ENCODE measurements at places on chromosomes 11 and 22.

GRCh38 chr22:24695060-24695459, 79.5 kb downstream of the PIWIL3 start:
- DNase-seq = no peak

- no peak for DNase-seq
Observed at GRCh38 chr11:44733877-44734276, 7.1 kb downstream of the TSPAN18 start.

DNA sequence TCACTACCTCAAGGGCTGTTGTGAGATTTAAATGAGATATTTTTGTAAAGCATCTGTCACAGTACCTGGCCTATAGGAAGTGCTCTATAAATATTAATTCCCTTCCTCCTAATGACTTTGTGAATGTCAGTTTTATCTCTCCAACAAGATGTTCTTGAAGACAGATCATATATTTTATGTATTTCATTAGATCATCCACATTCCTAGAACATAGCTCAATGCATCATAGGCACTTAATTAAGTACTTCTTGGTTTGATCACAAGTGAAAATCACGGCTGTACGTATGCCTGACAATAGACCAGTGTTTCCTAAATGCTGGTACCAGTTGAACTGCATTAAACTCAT, 49.9 kb downstream of the RAB30 start:
- no peak for DNase-seq

- no peak for DNase-seq
Observed at GRCh38 chr22:36760786-36761185, 15.1 kb downstream of the IFT27 start.

GRCh38 chr11:128905345-128906184, 14.4 kb downstream of the KCNJ5 start:
- DNase-seq = no peak

DNA sequence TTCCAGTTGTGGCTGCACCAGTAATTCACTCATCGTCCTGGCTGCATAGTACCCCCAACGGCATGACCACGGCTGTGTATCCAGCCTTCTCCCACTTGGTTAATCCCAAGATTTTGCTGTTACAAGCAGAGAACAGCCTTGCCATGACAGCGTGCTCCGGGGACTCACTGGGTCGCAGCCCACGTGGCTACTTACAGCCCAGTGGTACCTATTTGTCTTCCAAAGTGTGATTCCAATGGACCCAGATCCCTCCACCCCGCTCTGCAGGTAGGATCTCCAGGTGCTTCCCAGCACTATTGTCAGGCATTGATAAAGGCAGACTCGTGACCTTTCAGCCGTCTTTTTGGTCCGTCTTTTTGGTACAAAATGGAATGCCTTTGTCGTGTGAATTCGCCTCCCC, 119.0 kb upstream of the FGF3 start:
- DNase-seq = no peak

DNA sequence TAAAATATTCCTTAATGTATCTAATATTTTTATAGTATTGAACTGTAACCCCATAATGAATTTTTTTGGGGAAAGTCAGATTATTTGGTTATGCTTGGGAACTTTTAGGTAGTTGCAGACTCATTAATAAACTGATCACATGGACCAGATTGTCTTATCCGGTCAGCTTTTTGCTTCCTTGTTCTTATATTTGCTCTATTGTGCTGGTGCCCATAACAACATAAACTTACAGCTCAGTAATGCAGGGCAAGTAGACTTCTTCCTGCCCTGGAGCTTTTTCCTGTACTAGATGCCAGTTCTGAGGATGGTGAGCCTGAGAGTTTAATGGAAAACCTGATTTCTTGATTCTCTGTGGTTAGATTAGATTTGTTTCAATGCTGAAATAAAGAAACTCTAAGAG, 53.2 kb downstream of the MTMR3 start:
- DNase-seq = no peak

DNA sequence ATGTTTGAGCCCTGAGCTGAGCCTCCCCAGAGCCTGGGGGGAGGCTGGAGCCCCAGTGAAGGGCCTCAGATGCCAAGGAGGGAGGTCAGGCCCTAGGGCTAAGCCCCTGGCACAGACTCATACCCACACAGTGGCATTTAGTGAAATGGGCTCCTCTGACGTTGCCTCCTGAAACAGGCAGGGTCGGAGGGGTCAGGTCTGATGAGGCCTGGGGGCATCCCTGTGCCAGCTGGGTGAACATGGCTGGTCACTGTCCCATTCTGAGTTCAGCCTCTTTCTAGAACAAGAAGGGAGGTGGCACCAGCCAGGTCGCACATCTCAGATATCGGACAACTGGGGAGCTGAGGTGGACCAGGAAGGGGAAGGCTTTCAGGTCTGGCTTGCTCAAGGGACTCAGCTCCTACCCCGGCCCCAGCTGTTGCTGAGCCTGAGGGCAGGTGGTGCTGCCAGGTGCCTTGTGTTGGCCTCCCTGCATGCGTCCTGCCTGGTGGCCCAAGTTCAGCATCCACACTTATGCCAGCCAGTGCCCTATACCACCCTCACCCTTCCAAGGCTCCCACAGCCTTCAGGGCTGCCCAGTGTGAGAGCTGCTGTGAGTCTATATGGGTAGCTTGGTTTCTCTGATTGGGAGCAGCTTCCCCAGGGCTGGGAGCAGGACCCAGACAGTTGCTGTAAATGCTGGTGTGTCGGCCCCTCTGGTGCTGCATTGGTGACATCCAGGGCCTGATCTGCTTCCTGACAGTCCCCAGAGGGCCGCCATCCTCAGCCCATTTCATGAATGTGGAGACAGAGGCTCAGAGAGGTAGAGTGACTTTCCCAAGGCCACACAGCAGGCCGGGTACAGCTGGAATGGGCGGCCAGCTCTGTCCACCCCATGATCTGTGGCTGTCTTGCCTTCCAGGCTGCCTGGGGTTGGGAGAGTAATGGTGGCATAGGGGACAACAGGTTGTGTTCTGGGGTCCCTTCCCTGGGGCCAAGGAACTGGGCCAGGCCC, 32.8 kb upstream of the PPARA start:
- no peak for DNase-seq

- peak; percentile 9 for DNase-seq
Observed at GRCh38 chr11:75100314-75100713, 3.6 kb upstream of the OR2AT4 start.

DNA sequence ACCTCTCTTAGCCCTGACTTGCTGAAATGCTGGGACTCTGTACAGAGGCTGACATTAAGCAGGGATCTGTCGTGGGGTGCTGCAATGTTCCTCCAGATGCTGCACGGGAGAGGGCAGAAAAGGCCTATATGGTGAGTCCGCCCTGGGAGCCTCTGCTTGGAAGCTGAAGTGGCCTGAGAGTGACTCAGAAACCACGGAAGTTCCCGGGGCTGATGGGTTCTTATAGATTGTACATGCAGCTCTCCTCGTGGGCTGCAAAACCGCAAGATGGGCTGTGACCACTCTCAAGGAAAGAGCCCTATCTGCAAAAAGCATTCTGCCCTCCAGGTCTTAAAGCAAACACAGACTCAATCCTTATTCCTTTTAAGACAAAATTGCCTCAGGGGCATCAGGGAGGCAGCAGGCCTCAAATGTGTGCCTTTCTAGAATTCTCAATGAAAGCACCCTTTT, 5.8 kb upstream of the SLC43A3 start:
- no peak for DNase-seq

GRCh38 chr11:61951484-61952135, 1.5 kb downstream of the BEST1 start:
- DNase-seq = no peak

- no peak for DNase-seq
Observed at GRCh38 chr22:46079861-46080821, 70.2 kb upstream of the PPARA start.

DNA sequence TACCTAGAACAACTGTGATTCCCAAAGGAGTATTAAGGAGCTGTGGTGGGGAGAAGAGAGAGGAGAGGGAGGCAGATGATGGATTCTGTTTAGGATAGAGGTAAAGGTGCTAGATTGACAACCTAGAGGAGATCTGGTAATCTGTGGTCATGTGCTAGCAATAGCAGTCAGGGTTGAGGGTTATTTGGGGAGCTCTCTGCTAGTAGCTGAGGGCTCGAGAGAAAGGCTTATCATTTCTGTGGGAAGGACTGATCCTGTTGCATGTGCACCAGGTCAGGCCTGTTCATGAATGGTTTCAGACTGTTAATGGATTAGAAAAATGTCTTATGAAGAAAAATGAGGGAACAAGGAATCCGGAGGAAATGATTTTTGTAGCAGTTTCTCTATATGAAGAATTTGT, 63.2 kb downstream of the MTMR3 start:
- no peak for DNase-seq

GRCh38 chr11:63761188-63761587, 7.4 kb downstream of the ZFTA start:
- no peak for DNase-seq

DNA sequence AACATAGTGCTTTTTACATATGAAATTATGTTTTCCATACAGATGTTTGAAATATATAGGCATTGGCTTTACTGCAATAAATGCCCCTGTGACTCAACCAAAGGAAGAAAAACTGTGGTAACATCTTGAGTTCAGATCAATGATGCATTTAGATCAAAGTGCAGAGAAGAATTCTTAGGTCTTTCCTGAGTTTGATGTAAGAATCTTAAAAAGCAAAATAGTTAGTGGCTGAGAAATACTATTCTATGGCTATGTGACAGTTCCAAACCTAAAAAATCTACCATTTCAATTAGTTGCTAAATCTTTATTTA, 93.7 kb downstream of the SOX6 start:
- no peak for DNase-seq

DNA sequence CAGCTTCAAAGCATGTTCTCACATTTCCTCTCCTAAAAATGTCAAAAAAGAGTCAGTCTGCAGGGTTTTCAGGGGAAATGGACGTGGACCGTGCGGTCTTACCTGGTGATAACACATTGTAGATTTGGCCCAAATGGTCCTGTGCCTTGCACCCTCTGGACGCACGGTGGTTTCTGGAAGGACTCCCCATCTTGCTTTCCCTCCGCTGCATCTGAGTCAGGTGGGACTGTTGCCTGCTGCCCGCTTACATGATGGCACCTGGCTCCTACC, 1290.1 kb downstream of the TBC1D22A start:
- DNase-seq = no peak

DNA sequence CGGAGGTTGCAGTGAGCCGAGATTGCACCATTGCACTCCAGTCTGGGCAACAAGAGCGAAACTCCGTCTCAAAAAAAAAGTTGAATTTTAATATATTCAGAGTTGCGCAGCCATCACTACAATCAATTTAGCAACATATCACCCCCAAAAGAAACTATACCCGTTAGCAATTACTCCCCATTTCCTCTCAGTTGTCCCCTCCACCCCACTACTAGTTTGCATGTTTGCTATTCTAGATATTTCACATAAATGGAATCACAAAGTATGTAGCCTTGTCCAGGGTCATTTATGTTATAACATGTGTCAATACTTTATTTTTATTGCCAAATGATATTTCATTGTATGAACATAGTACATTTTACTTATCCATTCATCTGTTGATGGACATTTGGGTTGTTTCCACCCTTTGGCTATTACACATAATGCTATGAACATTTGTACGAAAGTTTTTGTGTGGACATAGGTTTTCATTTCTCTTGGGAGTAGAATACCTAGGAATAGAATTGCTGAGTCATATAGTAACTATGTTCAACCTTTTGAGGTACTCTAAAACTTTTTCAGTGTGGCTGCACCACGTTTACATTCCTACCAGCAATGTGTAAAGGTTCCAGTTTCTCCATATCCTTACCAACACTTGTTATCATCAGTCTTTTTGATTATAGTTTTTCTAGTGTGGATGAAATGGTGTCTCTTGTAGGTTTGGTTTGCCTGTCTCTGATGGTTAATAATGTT, 2.2 kb downstream of the ZNF143 start:
- DNase-seq = no peak

DNA sequence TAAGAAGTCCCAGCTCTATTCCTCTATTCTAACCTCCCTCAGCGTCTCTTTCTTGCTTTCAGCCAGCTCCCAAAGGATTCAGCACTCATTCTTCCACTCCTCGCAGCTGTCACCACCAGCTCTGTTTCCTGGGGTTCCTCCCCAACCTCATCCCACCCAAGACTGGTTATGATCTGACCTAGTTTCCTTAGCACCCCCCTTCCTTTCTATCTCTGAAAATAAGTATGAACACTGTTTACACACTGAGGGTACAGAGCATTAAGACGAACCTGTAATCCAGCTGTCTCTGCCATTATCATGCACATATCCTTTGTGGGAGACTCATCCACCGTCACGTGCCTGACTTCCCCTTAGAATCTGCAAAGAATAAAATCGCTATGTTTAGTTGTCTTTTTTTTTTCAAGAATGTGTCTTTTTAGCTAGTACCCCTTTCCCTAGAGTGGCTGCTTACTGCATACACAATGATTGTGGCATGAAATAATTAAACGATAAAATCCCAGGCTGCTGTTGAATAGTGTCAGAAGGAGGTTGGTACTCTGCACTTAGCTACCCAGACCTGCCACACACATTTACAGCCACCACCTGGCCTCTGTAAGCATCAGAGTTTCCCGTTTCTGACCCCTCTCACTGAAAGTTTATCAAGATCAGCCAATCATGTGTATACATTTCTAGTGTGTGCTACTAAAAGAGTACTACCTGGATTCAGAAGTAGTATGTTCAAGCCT, 26.9 kb upstream of the CSTF3 start:
- DNase-seq = no peak

GRCh38 chr22:47057916-47058585, 295.6 kb downstream of the TBC1D22A start:
- no peak for DNase-seq

GRCh38 chr11:130246738-130247137, 68.0 kb downstream of the ZBTB44 start:
- no peak for DNase-seq

- no peak for DNase-seq
Observed at GRCh38 chr11:118283756-118284350, 19.8 kb upstream of the MPZL2 start.

DNA sequence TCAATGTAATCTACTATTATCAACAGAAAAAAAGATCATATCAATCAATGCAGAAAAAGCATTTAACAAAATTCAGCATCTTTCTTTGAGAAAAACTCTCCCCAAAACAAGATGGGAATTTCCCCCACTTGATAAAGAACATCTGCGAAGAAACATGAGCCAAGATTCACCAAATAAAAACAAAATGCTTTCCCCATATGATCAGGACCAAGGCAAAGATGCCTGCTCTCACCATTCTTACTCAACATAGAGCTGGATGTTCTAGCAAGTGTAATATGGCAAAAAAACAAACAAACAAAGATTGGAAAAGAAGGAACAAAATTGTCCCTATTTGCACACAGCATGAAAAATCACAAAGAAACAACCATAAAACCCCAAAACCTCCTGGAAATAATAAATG, 23.4 kb downstream of the SHANK2 start:
- no peak for DNase-seq

- no peak for DNase-seq
Observed at GRCh38 chr22:27992294-27993165, 73.5 kb upstream of the PITPNB start.
